ENCODE measurements at places on chromosomes 2 and 18.

- DNase-seq = no peak
Observed at GRCh38 chr2:230829293-230829692, 35.4 kb upstream of the ITM2C start.

DNA sequence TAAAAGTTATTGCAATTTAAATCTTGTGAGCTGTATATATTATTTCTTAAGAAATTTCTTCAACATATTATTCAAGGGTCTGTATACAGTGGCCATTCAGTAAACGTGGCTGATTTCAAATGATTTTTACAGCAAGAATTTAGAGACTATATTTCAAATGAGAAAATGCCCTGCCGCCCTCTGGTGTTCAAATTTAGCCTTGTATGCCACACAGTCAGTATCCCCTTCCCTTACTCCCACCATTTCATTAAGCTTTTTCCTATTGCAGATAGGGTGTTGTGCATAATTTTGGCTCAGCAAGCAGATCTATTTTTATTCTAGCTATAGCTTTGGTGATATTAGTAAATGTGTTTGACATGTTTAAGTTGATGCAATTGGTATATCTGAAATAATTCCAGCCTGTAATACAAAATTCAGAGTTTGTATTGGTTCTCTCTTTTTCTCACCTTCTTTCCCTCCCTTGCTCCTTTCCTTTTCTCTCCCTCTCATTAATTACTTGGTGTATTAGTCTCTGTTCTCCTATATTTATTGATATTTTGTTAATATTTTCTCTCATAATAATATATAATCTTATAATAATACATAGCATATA, 22.8 kb upstream of the SCN7A start:
- no peak for DNase-seq

- no peak for DNase-seq
Observed at GRCh38 chr2:115867024-115867423, 1424.6 kb downstream of the DPP10 start.

DNA sequence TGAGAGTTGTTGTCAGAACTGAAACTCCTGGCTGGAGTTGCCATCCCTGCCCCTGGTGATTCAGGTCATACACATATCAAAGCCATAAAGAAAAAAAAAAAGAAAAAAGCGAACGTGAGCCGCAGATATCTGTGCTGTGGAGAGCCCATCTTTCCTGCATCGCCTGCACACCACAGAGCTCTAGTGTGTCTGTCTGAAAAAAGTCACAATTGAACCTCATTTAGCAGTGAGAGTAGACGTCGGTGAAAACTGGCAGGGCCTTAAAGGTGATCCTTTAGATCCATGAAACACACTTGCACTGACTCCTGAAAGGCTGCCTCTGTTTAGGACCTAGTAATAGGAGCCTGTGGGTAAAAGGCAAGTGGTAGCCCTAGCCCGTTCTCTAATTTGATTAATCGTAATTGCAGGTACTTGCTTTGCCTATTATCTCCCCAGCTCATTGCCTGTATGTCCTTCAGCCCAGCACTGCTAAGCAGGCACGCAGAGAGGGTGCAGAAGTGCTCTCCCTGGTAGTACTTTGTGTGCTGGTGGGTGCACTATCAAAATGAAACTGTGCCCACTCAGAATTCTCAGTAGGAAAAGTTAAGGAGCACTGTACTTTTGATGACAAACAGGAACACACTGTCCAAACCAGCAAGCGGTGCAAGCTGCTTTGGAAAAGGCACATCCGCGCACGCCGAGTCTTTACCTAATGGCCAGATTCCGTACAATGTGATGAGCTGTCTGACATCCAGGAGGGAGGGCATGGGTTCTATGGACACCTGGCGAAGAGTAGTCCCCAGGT, 103.5 kb upstream of the ASB18 start:
- DNase-seq = no peak

GRCh38 chr18:59792353-59792752, 95.1 kb upstream of the CCBE1 start:
- no peak for DNase-seq

- no peak for DNase-seq
Observed at GRCh38 chr2:203909261-203909967, 27.1 kb upstream of the ICOS start.

DNA sequence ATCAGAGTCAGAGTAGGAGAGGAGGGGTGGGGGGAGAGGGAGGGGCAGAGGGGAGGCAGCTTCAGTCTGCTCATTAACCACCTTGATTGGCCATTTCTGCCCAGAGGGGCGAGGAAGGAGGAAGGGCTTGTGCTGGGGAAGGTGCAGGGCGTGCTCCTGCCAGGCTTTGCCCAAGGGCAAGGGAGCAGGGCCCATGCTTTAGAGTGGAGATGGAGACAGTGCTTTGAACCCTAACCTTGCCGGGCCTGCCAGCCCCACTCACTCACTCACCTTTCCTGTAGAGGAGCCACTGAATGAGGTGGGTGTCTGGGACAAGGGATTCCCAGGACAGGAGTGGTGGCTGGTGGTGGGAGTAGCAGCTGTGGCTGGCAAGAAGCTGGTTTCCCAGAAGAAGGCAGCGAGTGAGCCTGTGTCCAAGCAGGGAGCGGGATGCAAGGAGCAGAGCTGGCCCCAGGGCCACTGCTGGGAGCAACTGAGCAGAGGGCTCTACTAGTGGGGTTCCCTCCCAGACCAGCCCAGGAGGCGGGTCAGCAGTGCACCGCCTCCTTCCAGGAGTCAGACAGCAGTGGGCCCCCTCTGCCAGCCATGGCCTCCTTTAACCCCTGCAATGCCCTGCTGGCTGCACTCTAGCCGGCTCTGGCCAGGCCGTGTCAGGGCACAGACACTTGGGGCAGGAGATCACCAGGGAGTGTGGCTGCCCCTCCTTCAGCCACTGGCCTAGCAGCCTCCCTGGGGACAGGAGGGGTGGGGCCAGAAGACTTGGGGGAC, 3.6 kb upstream of the RUFY4 start:
- no peak for DNase-seq

DNA sequence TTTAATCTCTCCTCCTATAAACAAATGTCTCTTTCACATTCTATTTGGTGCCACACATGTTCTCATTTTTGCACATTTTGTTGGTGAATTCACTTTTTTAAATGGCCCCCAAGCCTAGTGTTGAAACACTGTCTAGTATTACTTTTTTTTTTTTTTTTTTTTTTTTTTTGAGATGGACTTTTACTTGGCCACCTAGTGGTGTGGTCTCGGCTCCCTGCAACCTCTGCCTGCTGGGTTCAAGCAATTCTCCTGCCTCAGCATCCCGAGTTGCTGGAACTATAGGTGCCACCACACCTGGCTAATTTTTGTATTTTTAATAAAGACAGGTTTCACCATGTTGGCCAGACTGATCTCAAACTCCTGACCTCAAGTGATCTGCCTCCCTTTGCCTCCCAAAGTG, 273.8 kb upstream of the SLC14A2 start:
- DNase-seq = no peak

DNA sequence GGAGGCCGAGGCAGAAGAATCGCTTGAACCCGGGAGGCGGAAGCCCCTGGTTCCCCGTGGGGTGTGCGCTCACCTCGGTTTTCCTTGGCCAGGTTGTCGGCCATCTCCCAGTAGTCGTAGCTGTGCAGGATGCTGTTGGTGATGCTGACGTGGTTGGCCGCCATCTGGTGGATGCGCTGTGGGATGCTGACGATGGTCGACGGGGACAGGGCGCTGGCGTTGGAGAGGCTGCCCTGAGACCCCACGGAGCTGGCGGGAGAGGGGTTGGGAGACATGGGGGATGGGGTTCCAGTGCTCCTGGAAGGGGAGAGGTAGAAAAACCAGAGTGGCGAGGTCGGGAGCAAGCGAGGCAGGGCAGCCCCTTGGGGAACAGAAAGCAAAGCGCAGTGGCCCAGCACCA, 64.4 kb upstream of the REV1 start:
- DNase-seq = peak; percentile 11

- no peak for DNase-seq
Observed at GRCh38 chr2:129192117-129192516, 787.3 kb upstream of the RAB6C start.

DNA sequence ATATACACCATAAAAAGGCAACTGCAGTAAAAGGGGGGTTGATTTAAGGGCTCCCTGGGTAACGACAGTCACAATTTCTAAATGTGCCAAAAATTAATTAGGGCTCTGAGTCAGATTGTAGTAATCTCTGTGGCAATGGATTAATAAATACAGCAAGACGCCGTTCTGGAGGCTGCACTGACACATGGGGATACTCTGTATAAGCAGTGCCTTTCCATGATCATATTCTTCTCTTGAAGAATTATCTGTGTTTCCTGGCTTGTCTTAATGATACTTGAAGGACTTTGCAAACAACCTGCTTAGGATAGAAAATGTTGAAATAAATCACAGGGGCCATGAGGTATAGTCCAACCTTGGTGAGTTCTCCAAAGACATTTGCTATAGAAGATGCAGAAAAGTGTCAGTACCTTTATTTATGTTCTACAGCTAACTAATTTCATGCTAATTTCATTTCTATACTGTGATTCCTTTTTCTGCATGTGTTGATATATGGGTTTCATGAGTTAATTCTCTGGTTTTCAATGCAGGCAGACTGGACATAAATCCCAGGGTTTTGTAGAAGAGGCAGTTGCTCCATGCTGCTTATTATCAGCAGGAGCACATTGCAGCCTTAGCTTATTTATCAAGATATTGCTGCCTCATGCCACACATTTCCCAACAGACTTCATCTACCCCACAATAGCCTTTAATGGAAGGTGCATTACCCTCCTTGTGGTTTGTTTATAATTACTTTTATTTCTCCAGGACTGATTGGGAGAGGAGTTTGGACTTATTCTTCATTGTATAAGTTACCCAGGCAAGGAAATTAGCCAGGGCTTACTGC, 54.8 kb downstream of the HNMT start:
- no peak for DNase-seq

GRCh38 chr2:204127238-204127637, 190.7 kb downstream of the ICOS start:
- DNase-seq = no peak

GRCh38 chr18:46402396-46402795, 254.6 kb downstream of the LOXHD1 start:
- no peak for DNase-seq

DNA sequence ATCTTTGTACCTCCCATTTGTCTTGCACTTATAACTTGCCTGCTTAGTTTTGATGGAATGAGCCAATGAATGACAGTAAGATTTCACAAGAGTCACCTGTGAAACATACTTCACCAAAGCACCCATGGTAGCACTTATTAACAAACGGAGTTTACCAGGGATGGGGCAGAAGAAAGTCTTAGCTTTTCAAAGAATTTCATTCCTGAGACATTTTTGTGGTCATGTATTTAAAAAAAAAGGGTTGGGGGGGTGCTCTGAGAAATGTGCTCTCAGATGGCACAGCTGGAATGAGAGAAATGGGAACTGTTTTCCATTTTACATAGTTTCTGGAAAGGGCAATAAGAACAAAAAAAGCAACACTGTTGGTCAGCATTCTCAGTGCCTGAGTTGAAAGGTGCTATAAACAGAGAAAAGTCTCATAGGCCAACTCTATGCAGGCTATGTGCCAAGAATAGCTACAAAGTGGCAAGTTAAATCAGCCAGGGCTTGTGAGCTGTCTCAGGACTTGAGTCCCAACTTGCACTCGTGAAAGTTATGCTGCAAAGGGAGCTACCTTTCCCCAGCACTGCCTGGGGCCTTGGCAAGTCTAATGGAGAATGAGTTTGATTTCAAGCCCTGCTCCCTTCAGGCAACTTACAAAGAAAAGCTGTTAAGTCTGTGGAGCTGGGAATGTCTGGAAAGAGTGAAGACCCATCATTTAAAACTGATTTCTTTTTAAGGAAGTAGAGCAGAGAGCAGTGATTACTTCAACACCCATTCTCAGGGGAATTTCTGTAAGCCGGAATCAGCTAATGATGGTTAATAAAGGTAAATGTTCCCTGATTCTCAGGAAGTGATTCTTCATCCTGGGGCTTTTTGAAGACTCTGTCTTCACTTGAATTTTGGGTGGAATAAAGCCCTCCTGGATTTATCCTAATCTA, 170.6 kb downstream of the SLC8A1 start:
- no peak for DNase-seq

DNA sequence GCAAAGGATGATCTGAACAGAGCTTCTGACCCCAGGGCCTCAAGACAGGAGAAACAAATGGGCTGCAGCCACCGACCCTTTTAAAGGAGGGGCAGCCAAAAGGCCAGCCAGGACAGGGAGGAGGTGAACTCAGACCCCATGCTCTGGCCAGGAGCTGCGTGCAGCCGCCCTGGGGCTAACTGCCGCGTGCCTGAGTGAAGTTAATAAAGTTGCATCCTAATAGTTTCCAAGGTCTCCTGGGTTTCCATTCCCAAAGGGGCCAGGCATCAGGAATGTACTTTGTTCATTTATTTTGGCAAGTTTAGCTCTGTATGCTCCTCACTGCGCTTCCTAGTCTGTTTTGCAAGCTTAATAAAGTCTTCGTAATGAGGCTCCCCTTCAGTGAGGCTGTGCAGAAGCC, 60.7 kb downstream of the EN1 start:
- DNase-seq = no peak

GRCh38 chr2:73893764-73894474, 1.1 kb downstream of the ACTG2 start:
- no peak for DNase-seq

DNA sequence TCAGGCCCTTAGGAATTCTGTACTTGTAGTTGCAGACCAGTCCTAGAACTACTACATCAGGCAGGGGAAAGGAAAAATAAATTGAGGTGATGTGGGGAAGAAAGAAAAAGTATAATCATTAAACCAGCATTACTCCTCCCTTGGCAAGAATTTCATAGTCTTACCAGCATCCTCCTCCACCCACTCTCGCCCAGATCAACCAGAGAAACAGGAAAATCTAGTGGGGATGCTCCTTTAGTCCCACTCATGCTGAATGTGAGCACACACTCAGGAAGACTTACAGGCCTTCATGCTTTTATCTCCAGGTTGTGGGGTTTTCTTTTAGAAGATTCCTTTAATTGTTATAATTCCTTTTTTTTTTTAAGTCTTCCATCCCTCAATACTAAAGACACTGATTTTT, 129.3 kb upstream of the CCDC150 start:
- DNase-seq = no peak

Measured in NCI-H2107 (cell line).